ENCODE measurements at places on chromosomes 12 and 14. TPM values are rescaled to one million over a fixed set of nuclear protein-coding genes. Genes with fewer than 3 reads are reported as not detected.

TAS2R20 gene
- polyA plus RNA-seq = 1.2 TPM

RNASE2 gene
- 1.3 TPM for polyA plus RNA-seq

ADCY6 gene
- 84.7 TPM for polyA plus RNA-seq

GRCh38 chr14:41899416-41899815, 292.7 kb downstream of the LRFN5 start:
- peak; percentile 20 for DNase-seq

DNA sequence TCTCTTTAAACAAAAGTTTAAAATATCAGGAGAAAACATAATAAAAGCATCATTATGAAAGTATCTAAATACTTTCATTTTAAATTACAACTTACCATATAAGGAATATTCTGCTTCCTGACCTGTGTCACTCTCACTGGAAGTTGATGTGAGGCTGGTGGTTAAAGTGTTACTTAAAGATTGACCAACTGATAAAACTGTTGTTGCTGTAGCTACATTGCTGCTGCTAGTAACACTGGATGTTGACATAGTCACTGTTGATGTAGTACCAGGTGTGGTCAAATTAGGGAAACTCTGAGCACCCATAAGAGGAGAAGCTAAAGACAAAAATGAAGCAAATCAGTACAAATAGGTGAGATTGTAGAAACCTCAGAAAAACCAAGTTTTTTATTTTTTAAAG, 79.9 kb downstream of the HECTD1 start:
- no peak for DNase-seq

- no peak for DNase-seq
Measured at GRCh38 chr12:21001778-21002177, 129.2 kb upstream of the SLCO1B1 start.

GRCh38 chr12:90020881-90021280, 312.2 kb upstream of the ATP2B1 start:
- no peak for DNase-seq

DNA sequence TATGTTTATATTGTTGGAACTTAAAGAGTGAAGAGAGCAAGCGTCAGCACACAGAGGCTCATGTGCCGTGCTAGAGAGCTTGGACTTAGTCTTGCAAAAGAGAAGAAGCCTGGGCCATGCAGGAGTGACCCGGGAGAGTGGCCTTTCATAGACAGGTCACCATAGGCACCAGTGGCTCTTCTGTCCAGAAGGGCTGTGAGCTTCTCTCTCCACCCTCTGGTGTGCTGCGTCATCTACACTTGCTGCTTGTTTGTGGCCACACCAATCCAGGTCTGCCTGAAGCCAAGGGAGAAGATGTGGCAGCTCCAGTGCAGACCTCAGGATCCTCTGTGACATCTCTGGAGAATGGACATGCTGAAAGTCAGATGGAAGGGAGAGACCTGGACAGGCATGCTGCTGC, 74.4 kb downstream of the NTF3 start:
- DNase-seq = no peak

- no peak for DNase-seq
Measured at GRCh38 chr14:55946231-55946630, 172.0 kb upstream of the PELI2 start.

All from right renal pelvis (tissue), 4 donors.